ENCODE measurements at places on chromosomes 16 and 17.

DNA sequence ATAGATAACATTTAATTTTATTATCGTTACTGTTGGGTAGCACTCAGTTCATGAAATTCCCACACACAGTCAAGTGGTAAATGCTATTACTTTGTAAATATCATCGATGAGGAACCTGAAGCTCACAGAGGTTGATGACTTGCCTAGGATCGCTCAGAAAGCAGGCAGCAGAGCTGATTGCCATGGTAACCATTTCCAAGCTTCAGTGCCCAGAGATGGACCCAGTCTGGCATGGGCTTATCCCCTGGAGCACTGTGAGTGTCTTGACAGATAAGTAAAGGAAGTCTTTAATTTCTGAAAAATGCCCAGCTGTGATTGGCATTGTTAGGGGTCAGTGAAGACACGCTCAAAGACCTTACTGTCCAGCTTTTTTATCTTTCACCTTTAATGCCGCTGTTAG lies 95.0 kb downstream of the PRKCB start:
- no peak for DNase-seq

- DNase-seq: no peak
These were observed 219.8 kb downstream of the KATNIP start for GRCh38 chr16:27769561-27770255.

DNA sequence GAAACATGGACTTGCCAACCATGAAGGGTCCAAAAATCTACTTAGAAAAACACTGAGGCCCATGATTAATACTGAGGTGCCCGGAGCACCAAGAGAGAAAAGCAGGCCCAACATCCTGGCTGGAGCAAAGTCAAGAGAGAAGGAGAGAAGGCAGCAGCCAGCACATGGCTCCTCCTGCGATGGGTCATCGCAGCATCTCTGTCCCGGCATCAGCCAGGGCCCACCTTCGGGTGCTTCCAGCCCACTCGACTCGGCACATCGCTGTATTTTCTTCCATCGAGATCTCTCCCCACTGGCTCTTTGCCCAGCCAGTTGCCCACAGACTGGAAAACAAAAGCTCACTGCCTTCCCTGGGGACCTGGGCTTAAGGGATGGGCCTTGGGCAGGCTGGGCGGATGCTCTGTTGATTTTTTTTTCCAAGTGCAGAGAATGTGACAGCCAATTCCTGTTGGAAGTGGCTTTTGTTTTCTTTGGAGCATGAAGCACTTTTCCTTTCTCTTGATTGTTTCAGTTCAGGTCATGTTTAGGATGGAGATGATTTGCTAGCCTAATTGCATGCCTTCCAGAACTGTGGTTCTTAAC lies 58.1 kb downstream of the CYB5B start:
- DNase-seq: no peak

- no peak for DNase-seq
These were observed 877 bp upstream of the CSNK1D start for GRCh38 chr17:82274134-82275020.

DNA sequence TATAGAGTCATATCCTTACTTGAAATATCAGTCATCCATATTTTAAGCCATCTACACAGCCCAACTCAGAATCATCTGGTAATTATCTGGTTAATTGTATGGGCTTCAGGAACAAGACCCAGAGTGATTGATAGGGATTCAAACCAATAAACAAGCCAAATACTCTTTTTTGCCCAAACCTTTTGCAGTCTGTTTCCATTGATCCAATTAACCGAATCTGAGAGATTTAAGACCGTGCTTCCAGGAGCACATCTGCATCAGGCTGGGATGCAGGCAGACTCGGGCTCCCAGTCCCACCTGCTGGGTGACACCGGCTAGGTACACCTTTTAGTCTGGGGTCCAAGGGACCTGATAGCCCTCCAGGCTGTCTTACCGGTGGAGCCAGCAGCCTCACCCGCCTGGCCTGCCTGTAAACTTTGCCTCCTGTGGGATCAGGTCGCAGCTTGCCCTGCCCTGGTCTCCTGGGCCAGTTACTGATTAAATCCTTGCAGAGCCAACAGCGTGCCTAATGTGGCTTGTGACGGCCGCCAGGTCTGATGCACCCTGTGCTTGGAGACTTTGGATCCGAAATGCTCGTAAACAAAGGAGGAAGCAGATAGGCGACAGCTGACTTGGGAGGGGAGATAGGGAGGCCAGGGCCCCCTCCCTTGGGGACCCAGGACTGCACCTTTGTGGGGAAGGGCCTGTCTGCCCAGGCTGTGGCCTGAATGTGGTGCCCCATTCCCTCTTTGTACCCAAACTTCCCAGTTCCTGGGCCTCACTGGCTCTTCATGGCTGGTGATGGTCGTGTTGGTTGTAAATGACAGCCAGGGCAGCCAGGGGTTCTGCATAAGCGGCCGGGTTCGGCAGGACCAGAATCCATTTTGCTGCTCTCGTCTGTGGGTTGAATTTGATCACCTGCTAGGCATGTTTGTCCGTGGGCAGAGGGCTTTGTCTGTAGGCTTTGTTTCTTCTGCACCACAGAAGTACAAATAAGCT lies 3.8 kb downstream of the CMIP start:
- DNase-seq: no peak

GRCh38 chr16:10016752-10017151 lies 165.5 kb downstream of the GRIN2A start:
- DNase-seq: no peak

DNA sequence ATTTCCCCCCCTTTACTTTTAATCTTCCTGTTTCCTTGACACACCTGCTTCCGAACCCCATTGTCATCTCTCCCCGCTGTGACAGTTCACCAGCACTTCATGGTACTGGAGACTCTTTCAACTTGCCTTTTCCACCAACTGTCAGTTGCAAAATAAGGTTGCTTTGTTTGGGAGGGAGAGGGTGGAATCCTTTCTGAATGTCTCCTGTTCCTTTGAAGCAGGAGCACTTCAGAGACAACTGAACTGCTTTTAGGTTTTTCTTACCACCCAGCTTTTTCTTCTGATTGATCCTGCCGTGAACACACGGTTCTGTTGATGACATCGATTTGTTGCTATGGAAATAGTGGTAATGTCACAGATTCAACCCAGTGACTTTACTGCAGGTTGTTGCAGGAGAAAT lies 42.0 kb downstream of the RPA1 start:
- DNase-seq: peak; percentile 76

GRCh38 chr17:35892091-35893035 lies 12.2 kb upstream of the CCL5 start:
- peak; percentile 63 for DNase-seq

DNA sequence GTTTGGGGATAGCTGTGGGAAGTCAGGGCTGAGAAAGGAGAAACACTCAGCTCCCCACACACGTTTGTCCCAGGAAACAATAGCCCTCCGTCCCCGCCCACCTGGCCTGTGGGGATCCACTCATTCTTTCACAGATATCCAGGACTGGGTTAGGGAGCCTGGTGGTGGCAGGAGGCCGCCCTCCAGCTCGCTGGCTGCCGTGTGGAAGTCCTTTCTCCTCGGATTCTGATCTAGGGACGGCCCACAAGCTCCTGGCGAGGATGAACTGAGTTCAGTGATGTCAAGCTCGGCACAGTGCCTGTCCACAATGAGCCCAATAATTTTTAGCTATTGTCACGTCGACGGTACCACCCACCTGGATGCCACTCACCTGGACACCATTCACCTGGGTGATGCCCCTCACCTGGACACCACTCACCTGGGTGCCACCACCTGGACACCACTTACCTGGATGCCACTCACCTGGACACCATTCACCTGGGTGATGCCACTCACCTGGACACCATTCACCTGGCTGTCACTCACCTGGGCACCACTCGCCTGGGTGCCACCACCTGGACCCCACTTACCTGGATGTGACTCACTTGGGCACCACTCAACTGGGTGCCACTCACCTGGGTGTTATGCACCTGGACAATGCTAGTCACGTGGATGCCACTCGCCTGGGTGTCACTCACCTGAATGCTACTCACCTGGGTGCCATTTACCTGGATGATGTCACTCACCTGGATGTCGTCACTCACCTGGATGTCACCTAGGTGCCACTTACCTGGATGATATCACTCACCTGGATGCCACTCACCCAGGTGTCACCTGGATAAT lies 172.5 kb upstream of the FOXF1 start:
- no peak for DNase-seq

DNA sequence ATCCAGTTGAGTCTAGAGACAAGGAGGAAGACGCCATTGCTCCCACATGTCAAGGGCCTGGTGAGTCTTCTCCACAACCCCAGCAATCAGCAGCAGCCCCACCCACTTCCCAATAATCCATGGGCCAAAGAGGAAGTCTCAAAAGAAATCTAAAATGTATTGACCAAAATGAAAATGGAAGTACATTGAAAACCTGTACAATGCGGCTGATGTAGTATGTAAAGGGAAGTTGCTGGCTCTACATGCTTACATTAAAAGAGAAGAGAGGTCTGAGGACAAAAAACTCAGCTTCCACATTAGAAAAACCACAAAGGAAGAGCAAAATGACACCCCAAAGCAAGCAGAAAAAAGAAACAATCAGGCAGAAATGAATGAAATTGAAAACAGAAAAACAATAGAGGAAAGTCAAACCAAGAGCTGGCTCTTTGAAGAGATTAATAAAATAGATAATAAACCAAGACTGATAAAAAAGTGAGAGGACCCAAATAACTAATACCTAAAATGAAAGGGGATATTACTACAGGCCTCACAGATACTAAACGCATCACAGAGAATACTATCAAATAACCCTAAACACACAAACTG lies 100.6 kb upstream of the METRNL start:
- DNase-seq: peak; percentile 32

- DNase-seq: no peak
These were observed 17.3 kb downstream of the RABEP1 start for GRCh38 chr17:5299383-5299782.

DNA sequence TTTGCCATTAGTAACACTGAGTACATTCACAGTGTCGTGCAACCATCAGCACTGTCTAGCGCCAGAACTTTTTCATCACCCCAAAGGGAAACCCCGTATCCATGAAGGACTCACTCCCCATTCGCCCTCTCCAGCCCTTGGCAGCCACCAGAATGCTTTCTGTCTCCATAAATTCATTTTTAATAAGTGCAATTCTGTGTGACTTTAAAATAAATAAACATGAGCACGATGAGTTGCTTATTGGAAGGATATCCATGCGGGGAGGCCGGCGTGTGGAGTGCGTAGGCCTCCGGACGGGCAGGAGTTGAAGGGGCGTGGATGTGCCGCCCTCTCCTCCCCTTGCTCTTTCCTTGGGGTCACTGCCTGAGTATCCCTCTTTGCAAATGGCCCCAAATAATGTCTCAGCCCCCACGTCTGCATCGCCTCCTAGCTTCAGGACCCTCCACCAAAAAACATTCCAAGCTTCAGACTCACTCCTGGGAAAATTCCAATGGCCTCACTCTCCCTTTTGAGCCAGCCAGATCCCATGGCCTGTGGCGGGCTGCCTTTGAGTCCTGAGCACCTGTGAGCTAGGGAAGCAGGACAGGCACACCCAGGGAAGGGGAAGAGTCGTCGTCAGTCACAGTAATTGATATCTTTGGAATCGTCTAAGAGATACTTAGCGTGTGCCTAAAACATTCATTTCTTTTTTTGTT lies 306.3 kb downstream of the SEC14L1 start:
- no peak for DNase-seq

DNA sequence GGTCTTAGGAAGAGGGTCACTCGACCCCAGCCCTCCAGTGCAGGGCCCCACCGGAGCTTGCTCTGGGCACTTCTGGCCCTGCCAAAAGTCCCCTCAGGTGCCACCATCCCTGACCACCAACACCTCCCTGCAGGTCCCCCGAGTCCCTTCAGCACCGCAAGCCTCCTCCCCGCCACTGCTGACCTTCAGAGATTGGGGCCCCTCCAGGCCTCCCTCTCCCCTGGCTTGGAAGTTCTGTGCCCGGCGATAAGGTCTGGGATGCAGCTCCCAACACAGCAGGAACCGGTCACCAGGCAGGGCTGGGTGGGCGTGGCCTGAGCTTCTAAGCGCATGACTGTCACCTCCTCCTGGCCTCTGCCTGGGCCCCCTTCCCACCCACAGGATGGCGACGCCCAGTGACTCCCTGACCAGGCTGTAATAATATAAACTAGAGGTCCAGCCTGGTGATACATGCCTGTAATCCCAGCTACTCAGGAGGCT lies 11.2 kb downstream of the PIEZO1 start:
- no peak for DNase-seq

GRCh38 chr16:67252609-67253497 lies 4.1 kb downstream of the SLC9A5 start:
- DNase-seq: no peak

DNA sequence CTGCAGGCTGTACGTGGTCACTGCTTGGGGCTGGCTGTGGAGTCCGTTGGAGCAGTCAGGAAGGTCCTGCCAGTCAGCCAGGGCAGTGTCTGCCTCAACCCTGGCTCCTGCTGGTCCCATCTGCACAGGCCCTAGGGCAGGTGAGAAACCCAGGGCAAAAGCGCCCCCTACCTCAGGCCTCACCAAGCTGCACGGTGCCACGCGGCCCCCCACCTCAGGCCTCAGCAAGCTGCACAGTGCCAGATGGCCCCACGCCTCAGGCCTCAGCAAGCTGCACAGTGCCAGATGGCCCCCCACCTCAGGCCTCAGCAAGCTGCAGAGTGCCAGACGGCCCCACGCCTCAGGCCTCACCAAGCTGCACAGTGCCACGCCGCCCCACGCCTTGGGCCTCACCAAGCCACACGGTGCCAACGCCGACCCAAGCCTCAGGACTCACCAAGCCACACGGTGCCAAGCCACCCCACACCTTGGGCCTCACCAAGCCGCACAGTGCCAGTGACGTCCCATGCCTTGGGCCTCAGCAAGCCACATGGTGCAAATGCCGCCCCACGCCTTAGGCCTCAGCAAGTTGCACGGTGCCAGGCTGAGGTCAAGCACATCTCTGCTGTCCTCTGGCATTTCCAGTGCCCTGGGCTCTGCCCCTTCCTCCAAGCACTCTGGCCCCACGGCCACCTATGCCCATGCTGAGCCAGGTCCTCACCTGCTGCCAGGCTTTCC lies 5.5 kb downstream of the TMEM204 start:
- peak; percentile 42 for DNase-seq

DNA sequence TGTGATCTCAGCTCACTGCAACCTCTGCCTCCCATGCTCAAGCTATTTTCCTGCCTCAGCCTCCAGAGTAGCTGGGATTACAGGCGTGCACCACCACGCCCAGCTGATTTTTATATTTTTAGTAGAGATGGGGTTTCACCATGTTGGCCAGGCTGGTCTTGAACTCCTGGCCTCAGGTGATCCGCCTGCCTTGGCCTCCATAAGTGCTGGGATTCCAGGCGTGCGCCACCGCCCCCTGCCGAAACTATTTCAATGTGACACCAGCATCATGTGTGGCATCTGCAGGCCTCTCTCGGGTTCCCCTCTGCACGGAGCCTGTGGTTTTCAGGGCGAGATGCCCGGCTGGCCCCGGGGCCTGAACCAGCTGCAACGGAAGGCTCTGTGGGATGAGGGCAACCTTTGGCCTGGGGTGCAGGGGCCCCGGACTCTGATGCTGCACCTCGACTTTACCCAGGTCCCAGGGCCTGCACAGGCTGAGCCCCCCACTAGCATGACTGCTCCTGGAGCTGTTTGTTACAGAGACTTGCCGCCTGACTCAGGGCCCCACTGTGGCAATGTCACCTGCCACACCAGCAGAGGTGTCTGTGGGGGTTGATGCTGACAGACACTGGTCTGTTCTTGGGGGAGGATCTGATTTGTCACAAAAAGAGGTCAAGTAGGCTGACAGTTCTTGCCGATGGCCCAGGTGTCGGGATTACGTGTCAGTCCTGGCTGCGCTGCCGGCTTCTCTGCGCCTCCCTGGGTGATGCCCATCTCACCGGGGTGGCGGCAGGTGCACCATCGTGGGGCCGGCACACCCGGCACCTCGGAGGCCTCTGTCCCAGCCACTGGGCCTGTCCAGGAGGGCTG lies 8.6 kb upstream of the TEX19 start:
- peak; percentile 35 for DNase-seq

GRCh38 chr17:58385359-58385899 lies 31.9 kb downstream of the RNF43 start:
- no peak for DNase-seq
